Occipital lobe (tissue), 3 donors: ENCODE measurements at places on chromosomes 3 and 15.

DNA sequence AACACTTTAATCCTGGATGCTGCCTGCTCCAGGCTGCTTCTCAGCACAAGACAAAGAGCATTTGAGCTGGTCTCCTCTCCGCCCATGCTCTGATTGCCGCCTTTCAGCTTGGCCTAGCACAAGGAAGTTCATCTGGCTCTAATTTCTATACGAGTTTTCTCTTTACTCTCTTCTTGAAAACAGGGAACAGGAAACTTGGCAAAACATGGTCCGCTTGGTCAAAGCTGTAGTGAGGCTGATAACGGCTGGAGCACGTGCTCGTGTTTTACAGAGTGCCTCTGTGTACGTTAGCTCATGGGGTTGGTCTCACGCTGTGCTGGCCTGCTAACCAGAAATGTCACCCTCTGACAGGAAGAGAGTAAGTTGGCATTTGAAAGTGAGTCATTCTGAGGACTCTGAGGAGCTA is 19.2 kb downstream of the RARRES1 start:
- no peak for DNase-seq

GRCh38 chr3:149401212-149401925 is 23.9 kb upstream of the TM4SF1 start:
- no peak for DNase-seq

- peak; percentile 67 for DNase-seq
These were observed at the start of gene ACY1 for GRCh38 chr3:51982838-51983577. Gene ACY1 (plus strand): TSS chr3:51983535. CDS start chr3:51984065, 530 bp downstream.

DNA sequence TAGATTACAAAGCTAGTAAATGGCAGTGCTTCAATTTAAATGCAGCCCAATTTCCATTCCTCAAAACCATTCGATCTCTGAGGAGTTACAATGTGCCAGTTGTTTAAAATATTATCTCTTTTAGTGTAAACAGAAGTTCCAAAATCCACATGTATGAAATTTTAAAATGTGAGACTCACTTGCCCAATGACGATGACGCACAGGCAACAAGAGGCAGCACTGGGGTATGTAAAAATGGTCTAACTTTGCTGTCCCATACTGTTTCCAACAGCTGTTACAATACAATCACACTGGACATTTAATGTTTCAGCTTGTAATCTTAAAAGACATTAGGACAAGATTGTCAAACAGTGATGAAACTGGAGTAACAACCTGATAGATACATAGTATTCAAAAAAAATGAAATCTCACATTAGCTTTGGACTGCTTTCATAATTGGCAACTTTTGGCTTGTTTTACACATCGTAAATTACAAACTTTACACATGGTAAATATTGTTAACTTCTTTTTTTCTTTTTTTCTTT is 12.2 kb downstream of the SLTM start:
- DNase-seq = no peak

DNA sequence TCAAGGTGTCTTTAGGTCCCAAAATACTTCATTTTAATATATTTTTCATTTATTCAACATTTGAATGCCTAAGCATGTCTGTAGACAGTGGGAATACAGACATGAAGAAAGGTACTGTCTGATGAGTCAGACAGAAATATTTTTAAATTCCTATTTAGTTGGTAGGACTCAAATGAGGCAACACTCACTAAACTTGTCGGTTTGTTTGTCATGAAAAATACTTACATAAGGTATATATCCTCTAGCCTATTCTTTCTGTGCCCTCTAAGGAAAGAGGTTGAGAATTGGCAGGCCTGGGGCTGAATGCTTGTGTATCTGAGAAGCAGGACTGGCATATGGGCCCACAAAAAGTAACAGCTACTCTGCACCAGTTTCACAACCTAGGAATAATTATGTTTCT is 423.6 kb upstream of the MDFIC2 start:
- DNase-seq = no peak

DNA sequence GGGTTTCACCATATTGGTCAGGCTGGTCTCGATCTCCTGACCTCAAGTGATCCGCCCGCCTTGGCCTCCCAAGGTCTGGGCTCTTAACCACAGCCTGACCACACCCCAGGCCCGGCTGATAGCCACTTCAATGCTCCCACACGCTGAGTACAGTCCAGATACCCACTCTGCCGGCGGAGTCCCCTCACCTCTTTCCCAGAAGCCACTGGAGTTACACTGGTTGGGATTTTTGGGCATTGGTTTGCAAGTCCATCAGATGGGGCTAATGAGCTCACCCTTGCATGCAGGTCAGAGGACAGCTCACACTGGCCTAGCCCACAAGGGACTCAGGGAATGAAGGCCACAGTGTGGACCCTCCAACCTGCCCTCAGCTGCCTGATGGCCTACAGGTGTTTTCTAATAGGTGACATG is 60.1 kb downstream of the IQSEC1 start:
- DNase-seq = no peak

GRCh38 chr15:83204697-83205096 is 2.9 kb downstream of the HDGFL3 start:
- DNase-seq = no peak

DNA sequence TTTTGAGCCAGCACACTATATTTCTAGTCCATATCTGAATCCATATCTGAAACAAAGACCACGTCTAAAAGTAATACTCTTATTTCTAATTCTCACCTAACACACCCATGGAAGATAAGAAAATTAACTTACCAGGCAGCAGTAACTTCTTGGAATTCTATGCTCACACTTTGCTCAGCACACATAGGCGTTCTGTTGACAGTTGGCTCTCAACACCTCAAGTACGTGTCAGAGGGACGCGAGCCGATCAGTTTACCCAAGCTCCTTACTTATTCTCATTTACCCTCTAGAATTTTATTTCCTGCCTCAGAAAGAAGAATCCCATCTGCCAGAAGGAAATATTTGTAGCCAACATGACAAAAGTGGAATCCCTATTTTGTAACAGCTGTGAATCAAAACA is 911.9 kb downstream of the FHIT start:
- DNase-seq = no peak

- no peak for DNase-seq
These were observed 46.7 kb downstream of the ANXA2 start for GRCh38 chr15:60351066-60351465.

DNA sequence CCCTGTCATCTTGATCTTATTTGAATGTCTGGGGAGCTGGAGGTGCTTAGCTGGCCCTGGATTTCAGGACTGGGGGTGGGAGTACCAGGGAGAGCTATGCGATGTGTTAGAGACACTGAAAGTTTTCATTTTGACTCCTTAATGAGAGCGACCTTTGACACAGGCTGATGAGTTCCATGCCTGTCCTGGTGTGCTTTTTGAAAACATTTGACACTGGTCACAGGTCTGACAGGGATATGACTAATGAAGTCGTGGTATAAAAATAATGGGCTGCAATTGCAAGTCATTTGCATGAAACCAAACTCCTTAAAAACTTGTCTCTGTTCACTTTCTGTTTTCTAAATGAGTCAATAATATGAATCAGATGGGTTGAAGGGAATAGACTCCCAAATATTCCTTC is 81.9 kb downstream of the MECOM start:
- DNase-seq = no peak

DNA sequence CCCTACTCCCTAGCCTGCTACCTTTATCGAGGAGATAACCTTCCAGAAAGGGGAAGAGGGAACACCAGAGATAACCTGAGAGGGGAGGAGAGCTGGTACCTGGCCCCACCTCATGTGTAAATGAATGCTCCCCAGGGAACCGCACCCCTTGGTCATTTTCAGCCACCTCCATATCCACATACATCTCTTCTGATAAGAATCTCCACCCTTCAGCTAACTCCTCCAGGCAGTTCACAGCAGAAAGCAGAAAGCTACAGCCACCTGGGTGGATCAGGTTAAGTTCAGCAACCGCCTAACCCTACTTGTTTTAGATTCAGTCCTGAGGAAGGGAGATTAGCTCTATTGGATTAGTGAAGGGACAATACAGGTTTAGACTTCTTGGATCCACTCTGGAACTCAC is 38.0 kb upstream of the TIMP4 start:
- no peak for DNase-seq

- DNase-seq = no peak
These were observed 304.0 kb upstream of the CBLB start for GRCh38 chr3:106172780-106173179.

DNA sequence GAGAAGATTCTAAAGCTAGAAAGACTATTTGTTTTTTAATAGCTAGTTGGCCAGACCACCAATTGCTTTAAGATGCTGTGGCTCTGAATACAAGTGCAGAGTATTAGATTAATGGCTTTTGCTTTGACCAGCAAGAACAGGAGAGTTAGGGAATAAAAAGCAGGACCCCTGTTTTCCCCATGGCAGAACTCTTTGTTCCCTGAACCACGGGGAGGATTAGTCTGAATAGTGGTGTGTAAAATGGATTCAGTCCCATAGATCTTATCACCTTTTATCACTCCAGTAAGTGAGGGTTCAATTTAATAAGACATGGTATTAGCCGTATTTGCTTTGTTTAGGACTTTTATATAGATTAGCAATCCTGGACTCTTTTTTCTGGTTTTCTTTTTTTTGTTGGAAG is 562.6 kb upstream of the DPPA4 start:
- no peak for DNase-seq

DNA sequence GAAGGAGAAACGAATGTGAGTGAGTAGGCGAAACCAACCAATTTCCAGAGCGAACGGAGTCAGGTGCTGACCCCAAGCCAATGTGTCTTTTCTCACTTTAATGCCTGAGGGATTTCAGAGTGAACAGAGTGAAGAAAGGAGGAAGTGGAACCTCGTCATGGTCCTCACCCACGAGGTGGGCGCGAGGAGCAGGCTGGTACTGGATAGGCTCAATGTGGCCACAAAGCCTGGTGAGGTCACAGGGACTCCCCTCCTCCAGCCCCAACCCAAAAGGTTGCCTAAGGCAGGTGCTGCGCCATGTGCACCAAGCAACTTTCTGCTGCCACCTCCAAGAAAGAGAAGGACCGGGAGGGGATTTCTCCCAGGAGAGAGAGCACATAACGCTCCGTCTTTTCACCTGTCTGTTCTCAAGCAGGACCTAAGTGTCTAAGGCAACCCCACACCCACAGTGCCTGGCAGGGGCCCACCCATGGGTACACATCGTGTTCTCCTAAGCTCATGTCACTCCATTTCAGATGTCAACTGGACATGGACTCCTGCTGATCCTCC is 3.8 kb downstream of the NRROS start:
- no peak for DNase-seq

DNA sequence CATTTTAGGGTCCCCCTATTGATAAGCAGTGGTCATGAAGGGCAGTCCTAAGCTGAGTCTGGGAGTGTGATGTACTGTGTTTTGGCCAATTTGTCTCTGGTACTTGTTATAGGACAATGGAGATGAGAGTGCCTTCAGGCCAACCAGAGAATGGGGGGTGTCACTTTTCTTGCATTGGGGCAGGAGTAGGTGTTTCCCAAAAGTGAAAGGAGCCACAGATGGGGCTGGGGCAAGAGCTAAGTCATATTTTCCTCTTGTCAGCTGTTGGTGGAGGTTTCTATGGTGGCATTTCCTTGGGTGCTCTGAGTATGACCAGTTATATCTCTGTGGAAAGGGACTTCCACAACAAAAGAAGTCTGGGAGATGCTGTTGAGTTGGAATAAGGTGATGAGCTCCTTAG is 24.7 kb upstream of the BSN start:
- no peak for DNase-seq

- no peak for DNase-seq
These were observed 38.4 kb upstream of the SLC6A6 start for GRCh38 chr3:14363991-14364390.

- DNase-seq = no peak
These were observed 6.9 kb upstream of the RPL35A start for GRCh38 chr3:197942956-197943556.

DNA sequence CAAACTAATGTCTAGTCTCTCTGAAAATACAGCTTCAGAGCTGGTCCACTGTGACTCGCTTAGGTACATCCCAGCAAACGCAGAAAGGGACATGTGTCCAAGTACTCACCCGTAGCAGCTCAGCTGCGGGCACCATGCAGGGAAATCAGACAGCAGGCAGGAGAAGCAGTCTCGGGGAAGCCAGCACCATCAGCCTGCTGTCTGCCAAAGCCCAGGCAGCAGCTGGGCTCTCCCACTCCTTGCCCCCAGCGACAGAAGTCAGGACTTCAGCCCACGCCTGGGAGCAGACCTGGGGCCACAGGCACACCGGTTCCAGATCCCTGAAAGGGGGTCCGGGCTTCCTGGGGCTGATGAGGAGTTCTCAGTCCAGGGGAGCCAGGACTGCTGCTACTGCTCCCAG is 34.9 kb downstream of the SEMA5B start:
- no peak for DNase-seq

- no peak for DNase-seq
These were observed 234.5 kb downstream of the SATB1 start for GRCh38 chr3:18190646-18191045.

DNA sequence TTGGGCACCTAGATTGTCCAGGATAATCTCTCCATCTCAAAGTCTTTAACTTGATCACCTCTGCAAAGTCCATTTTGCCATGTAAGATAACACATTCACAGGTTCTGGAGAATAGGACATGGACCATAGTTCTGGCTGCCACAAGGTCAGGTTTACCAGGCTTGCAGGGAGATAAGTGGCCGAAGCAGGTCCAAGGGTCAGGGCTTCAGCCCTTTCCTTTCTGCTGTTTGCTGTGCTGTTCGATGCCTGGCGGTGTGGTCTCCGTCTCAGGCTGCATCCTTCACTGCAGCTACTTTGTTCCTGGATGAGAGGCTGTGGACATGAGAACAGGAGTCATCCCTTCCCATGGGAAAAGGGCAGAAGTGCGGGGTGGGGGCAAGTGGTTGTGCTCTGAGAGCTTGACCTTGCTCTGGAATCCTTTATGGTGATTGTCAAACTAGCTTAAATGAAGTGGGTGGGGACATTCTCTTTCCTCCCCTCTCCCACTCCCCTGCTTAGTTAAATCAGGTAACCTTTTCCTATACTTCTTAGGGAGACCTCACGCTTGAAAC is 320.2 kb upstream of the C2CD4B start:
- DNase-seq = no peak

DNA sequence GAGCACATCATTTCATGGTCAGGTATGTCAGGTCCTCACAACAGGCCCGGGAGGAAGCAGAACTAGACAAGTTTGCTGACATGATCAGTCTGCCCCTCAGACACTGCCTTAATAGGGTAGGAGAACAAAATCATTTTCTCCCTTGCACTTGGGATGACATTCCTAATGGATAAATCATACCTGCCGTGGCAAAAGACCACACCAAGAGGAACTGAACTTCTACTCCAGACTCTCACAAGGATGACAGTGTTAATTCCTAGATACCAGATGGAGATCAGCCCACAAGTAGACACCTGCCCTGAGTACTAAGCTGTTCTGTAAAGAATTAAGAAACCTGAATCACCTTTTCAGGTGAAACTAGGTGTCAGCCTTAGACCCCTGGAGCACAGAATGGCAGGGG is 19.5 kb downstream of the SIAH2 start:
- DNase-seq = no peak

DNA sequence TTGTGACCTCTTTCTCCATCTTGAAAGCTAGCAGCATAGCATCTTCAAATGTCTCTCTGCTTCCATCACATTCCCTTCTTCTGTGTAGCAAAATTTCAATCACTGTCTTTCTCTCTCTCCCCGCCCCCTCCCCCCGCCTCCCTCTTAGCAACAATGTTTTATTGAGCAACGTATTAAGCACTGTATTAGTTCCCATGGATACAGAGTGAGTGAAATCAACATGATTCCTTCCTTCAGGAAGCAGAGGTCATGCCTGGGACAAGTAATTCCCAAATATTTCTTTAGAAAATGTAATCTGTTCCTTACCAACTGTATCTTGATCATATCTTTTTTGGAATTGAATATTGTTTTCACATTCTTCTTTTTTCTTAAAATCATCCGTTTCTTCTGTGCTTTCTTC is 373.7 kb upstream of the NECTIN3 start:
- no peak for DNase-seq
